Calu3 (cell line): ENCODE measurements at places on chromosomes 1 and 21. TPM values are rescaled to one million over a fixed set of nuclear protein-coding genes. Genes with fewer than 3 reads are reported as not detected.

DNA sequence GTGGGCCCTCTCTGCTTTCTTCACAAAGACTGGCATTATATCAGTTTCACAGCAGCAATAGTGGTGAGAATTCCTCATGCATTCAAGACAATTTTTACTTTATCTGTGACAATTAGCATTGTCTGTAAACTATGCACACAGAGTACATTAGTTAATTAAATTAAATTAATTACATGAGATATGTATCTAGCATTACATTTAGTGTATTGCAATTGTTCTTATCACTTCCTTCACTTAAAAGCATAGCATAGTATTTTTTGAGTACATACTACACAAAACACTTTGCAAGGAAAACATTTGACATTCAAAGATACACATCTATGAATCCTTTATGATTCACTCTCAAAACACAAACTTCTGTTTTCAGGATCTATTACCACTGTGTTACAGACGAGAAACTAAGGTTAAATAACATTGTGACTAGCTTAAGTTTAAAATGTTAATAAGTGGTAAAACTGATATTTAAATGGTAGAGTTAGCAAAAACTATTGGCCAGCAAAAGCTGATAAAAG lies 1542.6 kb downstream of the PLA2G4A start:
- no peak for DNase-seq

GRCh38 chr1:22414244-22414751 lies 37.4 kb upstream of the ZBTB40 start:
- DNase-seq, result peak; percentile 49

DNA sequence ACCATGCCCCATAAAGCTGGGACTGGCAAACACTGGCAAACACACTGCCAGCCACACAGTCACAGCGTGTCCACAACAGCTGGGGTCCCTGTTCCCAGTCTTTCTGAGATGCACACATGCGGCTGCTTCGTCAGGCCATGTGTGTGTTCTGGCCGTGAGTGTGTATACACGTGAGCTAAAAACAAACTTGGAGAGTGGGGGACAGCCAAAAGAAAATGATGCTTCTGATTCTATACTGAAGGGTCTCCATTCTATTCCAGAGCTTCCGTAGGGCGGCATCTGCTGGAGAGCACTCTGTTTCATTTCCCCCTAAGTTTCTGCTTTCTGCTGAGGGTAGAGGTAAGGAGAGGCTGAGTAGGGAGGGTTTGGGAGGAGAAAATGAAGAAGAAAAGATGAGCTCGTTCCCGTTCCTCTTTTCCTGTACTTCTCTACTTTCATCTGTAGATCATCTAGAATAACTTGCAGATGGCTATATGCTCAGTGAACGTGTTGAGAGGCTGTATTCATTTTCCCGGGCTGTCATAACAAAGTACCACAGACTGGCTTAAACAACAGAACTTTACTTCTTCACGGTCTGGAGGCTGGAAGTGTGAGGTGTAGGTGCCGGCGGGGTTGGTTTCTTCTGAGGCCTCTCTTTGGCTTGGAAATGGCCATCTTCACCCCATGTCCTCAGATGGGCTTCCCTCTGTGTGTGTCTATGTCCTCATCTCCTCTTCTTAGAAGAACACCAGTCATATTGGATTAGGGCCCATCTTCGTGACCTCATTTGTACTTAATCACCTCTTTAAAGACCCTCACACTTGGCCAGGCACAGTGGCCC lies 151.6 kb downstream of the TOMM20 start:
- DNase-seq, result no peak

GRCh38 chr1:229334716-229335115 lies 8.1 kb downstream of the CCSAP start:
- DNase-seq, result no peak

DNA sequence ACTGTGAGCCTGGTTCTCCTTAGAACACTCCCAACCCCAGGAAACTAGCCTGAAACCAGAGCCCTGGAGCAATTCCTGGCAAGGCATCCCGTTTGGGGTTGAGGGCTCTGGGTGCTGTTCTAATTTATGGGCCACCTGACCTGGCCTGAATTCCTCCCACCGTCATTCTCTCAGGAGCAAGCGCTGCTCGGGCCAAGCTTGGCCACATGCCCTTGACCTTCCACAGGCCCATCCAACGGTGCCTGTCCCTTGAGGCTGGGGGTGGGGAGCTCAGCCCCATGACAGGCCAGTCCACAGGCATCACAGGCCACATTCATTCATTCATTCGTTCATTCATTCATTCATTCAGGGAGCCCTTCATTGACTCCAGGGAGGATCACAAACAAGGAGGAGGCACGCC lies 5.3 kb downstream of the PADI2 start:
- DNase-seq, result no peak

- no peak for DNase-seq
These were observed 224.9 kb upstream of the JUN start for GRCh38 chr1:59008599-59009347.

Gene LRRC3
- total RNA-seq, result 0.40 and 0.61 TPM in 2 replicates

- DNase-seq, result no peak
These were observed 7.4 kb upstream of the EDEM3 start for GRCh38 chr1:184761969-184762485.

DNA sequence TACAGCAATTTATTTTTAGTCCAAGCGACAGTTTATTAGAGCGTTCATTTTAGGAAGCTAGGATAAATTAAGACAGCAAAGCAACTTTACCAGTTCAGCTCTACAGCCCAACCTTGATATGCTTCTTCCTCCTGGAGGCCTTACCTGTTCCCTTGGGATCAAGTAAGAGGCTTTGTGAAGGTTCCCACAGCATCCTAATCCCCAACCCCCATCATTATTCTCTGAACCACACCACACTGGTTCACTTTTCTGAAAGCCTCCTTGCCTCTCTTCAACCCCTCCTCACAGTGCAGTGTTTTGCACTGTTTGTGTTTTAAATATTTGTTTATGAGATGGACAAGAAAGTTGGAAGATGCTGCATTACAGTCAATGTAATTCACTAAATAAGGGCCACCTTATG lies 126.3 kb upstream of the CXADR start:
- no peak for DNase-seq

Gene PIK3R3
- 17.4 and 21.4 TPM in 2 replicates for total RNA-seq

GRCh38 chr1:165395478-165395877 lies 39.0 kb upstream of the LMX1A start:
- no peak for DNase-seq

DNA sequence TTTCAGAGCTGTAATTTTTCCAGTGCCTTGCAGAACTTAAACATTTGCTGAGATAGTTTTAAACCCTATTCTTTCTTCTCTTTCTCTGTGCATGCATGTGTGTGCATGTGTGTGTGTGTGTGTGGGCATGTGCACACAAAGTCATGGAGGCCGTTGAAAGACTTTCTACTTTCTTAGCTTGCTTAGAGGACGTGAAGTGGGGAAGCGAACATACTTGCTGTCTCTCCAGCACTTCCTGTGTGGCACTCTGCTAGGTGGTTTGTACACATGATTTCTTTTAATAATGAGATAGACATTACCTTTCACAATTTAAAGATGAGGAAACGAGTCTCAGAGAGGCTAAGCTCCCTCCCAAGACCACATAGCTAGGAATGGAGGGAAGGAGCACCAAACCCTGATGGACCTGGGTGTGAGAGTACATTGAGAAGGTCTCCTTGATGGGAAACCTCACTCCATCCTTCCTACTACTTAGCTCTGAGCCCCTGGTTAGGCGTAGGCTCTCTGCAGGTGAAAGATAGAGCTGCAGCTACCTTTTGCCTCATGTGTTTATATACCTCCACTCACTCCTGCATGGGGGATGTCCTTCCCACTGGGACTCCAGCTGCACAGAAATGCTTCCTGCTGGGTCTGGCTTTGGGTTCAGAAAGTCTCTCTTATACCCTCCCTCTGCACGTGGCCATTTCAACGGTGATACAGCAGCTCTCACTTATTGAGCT lies 101.9 kb upstream of the USP24 start:
- DNase-seq, result no peak

DNA sequence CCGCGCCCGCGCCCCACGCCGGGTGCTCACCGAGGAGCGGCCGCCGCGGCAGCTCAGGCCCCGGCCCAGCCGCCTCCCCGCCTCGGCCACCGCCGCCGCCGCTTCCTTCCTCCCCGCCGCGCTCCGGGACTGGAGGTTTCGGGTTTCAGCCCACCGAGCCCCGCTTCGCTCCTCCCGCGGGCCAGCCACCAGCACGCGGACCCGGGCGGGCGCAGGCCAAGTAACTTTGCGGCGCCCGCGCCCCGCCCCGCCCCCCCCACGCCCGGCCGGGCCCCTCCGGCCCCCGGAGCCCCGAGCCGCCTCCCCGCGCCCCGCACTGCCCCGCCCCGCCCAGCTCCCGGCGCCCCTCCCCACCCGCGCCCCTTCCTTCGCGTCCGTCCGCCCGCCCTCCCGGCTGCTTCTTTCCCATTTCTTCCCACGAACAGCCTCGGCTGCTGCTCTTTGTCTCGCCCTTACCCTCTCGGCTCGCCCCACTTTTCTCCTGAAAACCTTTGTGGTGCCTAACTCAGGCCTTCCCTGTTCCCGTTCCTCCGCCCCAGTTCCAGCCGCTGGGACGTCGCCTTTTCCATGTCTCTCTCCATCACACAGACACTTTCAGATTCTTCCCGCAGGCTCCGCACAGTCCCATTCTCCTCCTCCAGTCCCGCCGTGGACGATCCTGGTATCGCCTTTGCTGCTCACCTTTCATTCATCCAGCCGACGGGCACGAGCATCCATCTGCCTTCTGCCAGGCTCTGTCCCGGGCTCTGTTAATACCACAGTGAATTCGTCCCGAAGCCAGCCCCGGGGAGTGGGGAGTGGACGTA lies at the start of gene GPR161:
GPR161 (minus strand) TSS at position 222 of the 806 bp plus-strand sequence. CDS start 32,080 bp downstream, outside the sequence.
- peak; percentile 52 for DNase-seq
